ENCODE measurements at places on chromosomes 2 and 18.

DNA sequence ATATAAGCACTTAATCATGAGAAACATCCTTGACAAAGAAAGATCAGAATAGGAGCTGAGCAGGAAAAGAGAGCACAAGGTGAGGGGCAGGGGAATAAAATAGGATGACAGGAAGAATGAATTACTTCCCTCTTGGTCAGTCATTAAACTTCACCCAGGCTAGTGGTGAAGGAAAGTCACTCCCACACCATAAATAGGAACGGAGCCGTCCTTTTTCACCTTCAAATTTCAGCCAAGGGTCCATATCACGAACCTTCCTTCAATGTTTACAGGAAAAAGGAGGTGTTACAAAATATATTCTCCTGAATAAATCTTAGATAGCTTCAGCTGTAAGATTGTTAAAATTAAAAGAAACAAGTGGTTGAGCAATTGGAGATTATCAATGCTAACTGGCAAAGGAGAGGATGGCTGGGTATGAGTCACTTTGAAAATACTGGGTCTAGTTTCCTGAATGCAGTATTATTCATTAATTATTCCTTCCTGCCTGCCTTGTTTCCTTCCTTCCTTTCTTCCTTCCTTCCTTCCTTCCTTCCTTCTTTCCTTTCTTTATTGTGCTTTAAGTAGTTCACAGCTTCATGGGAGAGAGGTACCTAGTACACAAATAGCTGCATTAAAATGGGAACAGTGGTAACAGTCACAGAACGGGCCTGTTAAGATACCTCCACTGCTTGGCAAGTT is 292.3 kb upstream of the ID2 start:
- no peak for DNase-seq

- DNase-seq = no peak
These were observed 5.9 kb downstream of the SCYGR3 start for GRCh38 chr2:227608561-227609338.

DNA sequence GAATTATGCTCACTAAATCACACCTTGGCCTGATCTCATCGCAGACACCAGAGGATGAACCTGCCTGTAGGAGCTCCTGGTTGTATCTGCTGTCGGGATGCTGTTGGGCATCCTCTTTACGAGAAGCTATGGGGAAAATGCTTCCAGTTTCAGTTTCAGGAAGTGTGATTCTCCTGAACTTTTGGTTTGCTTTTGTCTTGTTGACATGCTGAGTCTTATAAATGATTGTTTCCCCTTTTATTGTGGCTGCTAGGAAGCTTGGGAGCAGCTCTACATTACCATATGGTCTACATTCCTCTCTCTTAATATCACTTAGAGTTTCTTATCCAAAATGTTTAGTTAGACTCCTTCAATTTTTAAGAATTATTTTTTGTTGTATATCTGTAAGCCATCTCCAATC is 227.5 kb downstream of the MTX2 start:
- DNase-seq = no peak

DNA sequence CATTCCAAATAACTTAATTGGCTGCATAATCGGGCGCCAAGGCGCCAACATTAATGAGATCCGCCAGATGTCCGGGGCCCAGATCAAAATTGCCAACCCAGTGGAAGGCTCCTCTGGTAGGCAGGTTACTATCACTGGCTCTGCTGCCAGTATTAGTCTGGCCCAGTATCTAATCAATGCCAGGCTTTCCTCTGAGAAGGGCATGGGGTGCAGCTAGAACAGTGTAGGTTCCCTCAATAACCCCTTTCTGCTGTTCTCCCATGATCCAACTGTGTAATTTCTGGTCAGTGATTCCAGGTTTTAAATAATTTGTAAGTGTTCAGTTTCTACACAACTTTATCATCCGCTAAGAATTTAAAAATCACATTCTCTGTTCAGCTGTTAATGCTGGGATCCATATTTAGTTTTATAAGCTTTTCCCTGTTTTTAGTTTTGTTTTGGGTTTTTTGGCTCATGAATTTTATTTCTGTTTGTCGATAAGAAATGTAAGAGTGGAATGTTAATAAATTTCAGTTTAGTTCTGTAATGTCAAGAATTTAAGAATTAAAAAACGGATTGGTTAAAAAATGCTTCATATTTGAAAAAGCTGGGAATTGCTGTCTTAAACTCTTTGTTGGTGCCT is 1.4 kb downstream of the PCBP1 start:
- DNase-seq = no peak

DNA sequence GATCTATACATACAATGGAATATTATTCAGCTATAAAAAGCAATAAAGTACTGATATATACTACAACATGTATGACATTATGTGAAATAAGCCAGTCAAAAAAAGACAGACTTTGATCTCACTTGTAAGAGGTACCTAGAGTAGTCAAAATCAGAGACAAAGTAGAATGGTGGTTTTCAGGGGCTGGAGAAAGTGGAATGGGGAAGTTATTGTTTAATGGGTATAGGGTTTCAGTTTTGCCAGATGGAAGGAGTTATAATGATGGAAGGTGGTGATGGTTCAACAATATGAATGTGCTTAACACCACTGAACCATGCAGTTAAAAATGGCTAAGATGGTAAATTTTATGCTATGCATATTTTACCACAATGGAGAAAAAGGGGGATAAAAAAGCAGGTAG is 6.3 kb downstream of the COBLL1 start:
- DNase-seq = no peak

DNA sequence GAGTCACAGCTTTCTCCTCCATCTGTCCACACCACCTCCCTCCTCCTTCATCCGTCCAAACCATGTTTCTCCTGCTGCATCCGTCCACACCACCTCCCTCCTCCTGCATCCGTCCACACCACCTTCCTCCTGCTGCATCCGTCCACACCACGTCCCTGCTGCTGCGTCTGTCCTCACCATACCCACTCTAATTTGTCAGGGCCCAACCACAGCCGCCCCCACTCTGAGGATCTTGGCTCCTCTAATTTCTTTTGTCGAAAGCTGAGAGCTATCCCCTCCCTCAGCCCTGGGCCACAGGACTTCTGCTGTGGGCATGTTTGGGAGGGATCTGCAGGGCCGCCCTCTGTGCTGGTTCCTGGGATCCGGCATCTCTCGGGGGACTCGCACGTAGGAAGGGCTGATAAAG is 67.4 kb downstream of the TPO start:
- no peak for DNase-seq

DNA sequence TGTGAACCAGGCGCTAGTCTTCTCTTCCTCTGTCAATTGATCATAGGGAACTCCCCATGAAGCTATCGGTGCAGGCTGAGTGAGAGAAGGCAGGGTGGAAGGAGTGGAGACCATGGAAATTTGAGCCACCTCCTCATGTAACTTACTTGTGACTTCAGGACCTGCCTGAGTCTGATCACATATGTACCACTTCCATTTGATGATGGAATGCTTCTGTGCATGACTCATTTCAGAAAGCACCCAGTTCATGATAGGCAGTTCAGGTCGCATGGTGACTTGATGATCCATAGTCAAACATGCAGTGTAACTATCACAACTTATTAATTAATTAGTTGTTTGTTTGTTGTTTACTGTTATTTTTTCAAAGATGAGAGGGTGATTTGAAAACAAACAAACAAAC is 1296.7 kb downstream of the SUCLG1 start:
- DNase-seq = no peak
